Stimulated activated CD4-positive, alpha-beta T cell treated with anti-CD3 and anti-CD28 coated beads, Interleukin-1b, Interleukin-23, amount 100 ng/mL, for 4 hours (primary cell): ENCODE measurements at places on chromosomes 4 and X.

- no peak for DNase-seq
Observed at GRCh38 chrX:66919280-66919832, 280.5 kb upstream of the EDA2R start.

- no peak for DNase-seq
Observed at GRCh38 chr4:85142451-85142850, 176.0 kb upstream of the WDFY3 start.

DNA sequence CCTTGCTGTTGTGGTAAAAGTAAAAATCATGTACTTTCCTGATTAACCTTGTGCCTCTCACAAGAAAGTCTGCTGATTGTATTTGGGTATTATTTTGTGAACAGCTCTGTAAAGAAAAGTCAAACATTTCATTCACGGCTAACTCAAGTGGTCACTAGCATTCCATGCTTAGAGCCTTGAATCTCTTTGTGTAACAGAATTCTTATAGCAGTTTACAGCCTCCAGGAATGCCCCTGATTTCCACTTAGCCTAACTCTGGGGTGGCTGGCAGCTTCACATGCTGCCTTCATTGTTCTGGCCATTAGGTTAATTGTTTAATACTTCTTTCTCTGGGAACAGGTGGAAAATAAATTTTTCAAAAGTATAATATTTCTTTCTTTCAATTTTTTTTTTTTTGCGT lies 226.7 kb downstream of the RBMX2 start:
- DNase-seq, result no peak

- no peak for DNase-seq
Observed at GRCh38 chr4:20109391-20109790, 142.3 kb upstream of the SLIT2 start.

DNA sequence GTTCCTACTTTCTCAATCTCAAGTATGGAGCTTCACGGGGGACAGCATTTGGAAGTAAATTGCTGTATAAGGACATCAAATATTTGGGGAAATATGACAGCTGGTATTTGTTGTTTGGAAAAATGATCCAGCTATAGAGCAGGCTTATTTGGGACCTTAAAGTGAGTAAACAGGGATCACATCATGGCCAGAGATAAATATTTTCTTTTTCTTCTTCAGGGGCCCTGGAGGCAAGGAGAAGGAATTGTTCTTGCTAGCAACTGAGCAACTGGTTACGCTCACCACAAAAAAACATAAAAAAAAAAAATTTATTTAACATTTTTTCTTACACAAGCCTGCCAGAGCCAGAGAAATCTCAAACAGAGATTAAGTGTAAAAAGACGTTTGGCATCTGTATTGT lies 277.2 kb upstream of the UGT8 start:
- DNase-seq, result no peak

DNA sequence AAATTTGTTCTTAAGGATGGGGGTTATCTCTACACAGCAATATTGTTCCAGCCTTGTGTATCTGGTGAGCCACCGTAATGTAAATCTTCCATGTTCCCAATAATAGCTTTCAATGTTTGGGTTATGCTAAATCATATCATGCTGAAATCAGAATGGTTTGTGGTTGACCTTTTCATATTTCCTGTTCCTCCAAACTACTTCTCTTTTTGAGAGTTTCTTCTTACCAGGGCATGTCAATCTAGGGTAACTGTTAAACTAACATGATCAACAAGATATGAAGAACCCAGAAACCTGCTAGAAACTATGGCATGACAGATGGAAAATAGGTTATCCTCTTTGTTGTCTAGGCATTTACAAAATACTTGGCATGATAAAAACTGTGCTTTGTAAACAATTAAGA lies 22.0 kb downstream of the TNMD start:
- no peak for DNase-seq

DNA sequence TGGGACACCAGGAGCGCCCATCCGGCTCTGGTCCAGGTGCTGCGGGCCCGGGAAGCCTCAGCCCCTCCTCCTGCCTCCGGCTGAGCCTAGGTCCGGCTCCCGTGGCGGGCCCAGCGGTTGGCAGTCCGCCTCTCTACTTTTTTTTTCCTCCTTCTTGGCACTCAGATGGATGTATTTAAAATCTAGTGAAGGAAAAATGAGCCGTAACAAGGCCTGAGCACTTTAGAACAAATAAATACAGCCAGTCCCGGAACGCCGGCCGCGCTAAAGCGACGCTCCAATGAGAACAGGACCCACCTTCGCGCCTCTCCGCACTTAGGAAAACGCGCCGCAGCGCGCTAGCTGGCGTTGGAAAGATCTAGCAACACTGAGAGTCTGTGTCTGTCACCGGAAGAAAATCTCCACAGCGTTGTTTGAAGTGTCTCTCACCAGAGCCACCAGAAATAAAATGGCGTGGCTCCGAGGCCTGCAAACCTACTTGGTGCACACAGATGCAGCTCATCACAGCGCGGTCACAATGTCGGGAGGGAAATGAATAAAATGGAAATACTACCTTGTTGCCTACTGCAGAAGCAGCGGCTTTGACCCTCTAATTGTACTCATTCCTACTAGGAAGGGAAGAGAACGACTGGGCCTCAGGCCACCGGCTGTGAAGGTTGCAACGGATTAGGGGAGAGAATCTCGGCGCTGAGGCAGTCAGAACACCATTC lies 4.7 kb downstream of the NEUROG2 start:
- no peak for DNase-seq

DNA sequence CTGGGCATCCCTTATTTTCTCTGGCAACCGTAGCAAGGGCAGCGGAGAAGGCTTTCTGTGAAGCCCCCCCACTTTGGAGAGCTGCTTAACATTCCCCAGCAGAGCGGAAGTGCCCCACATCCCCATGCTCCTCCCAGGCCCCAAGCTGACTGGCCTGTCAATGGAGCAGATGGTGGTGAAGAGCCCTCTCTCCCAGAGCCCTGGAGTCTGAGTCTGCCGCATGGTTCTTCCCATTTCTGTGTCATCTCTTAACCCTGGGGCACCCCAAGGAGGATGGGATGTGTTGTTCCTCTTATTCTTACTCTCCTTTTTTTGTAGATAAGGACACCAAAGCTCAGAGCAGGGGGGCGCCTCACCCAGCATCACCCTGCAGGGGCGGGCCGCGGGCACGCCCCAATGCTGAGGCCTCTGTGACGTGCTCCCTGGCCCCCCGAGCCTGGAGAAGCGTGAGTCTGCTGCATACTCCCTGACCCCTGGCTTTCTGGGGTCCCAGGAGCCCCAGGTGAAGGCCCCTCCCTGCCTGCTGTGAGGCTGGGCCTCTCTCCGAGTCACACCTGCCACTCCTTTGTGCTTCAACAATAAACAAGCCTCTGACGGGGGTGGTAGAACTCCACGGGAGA lies 35.9 kb downstream of the ADRA2C start:
- no peak for DNase-seq
